ENCODE measurements at places on chromosomes 13 and 19.
A peak's percentile ranks its signal among the peaks of the same experiment; 100 is the strongest.

DNA sequence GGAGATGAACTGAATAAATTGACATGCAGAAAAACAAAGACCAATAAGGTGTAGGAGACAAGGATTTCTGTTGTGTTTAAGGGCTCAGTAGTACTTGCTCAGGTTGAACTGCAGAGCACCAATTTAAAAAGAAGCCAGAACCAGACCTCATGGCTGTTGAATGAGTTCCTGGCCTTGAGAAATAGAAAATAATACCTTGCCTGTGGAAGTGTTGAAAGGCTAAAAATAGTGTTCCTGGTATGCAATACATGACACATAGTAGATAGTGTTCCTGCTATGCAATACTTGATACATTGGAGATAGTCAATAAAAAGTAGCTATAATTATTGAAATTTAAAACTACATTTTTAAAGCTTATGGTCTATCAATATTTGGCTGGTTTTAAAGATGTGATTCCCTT lies 595.8 kb downstream of the PCDH9 start:
- DNase-seq, result no peak

DNA sequence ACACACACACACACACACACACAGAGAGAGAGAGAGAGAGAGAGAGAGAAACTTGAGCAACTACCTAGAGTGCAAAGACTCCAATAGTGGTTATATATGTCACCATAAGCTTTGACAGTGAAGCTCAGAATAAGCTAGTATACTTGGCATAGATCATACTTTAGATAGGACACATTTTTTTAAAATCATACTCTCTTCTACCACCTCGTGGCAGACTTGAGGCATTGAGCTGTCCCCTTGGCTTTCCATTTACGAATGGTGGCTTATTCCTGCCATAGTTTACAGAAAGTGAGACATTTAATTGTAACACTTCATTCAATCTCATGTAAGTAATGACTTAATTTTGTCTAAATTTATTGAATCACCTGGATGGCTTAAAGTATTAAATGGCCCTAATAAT lies 108.2 kb downstream of the EDNRB start:
- DNase-seq, result no peak

- no peak for DNase-seq
Measured at GRCh38 chr19:40597329-40597838, 3.8 kb upstream of the LTBP4 start.

DNA sequence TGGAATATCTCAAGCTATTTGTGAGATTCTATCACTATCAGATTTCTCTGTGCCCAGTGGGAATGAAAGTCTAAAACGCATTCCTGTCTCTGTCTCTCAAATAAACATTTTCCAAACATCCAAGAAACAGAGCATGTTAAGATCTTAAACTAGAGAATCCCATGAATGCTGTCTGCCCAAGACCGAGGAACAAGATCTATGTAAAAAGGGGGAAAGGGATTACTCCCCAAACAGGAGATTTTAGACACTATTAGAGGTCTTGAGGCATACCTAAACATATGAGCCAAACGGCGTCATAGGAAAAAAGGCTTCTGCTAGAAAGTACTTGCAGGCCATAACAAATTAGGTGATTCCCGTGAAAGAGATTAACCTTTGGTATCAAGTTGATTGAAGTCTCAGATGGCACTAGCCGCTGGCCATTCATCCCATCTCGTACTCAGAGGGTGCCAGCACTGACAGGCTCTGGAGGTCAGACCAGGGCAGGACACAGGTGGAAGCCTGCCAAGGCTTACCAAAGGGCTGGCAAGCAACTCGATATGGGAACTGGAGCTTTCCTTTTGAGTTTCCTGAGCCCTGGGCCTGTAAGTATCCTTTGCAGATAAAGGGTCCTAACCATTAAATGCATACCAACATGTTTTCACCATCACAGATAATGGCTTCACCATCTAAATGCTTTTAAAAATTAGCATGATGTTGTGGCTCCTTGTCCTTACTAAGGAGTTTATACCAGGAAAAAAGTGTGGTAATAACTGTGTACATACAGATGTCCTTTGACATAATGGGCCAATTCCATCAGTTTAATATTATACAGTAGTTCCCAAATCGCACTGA lies 225.2 kb downstream of the FOXO1 start:
- no peak for DNase-seq

DNA sequence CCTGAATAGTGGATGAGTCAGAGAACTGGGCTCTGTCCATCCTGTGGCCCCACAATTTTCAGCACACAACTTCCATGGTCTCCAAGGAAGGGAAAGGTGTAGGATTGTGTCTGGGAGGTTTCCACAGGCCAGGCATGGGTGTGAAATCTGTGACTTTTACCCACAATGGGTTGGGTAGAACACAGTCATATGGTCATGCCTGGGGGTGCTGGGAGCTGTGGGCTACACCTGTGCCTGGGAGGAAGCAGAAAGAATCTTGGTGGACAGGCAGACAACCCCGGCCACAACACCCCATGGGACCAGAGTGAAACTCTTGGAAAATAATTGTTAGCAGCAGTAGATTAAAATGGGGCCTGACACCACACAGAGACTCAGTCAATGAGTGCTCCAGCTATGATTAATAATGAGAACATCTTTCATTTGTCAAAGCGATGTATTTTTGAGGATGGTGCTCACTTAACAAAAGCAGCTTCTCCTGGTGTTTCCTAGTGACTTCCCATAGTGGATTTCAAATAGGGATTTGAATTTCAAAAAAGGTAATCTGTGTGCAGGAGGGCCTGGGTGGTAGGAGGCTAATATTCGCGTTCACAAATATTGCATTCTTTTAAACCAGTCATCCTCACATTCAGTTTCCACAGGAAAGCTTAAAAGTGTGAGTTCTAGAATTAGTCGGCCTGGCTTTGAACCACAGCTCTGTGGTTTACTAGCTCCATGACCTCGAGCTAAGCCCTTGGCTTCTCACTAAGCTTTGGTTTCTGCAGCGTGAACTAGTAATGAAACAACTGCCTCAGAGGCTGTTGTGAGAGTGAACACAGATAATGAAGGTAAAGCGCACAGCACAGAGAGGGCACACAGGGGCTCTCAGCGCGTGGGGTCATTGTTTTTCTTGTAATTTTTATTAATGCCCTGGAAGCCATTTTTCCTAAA lies 89.3 kb upstream of the UQCRFS1 start:
- peak; percentile 16 for DNase-seq

GRCh38 chr13:57314897-57315520 lies 148.0 kb downstream of the PRR20E start:
- no peak for DNase-seq

DNA sequence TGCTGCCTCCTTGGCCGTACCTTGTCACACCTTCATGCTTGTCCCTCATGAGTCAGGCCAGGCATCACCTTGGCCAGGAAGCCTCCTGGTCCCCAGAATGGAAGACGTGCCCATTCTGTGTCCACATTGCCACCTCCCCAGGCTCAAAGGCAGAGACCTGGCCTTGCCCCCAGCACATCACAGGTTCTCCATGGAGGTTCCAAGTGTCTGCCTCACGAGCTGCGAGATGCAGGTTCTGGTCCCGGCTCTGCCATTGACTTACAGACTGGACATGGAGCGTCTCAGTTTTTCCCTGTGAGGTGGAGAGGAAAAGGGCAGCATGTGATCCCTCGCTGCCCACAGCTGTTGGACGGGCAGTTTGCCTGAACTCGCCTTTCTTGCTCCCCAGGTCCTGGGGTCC lies 9.1 kb upstream of the SLC7A10 start:
- no peak for DNase-seq

GRCh38 chr13:111216166-111216960 lies 101.3 kb downstream of the ARHGEF7 start:
- DNase-seq, result peak; percentile 45

DNA sequence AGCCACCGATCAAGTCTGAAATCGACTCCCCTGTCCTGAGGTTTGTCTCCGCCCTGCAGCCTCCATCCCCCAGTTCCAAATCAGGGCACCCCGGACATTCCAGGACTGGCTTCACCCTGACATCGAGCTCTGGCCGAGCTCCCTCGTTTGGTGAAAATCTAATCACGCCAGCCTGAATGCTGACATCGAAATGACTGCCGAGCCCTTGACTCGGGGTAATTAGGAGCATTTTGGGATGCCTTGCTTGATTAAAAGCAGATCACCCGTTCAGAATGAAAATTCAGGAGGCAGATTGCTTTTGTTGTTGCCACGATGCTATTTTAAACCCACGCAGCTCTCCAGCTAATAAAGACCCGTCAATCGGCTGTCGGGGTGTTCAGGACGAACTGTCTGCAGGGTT lies 34.3 kb downstream of the ZNRF4 start:
- no peak for DNase-seq

- no peak for DNase-seq
Measured at GRCh38 chr13:80334597-80335260, 6.2 kb downstream of the SPRY2 start.

DNA sequence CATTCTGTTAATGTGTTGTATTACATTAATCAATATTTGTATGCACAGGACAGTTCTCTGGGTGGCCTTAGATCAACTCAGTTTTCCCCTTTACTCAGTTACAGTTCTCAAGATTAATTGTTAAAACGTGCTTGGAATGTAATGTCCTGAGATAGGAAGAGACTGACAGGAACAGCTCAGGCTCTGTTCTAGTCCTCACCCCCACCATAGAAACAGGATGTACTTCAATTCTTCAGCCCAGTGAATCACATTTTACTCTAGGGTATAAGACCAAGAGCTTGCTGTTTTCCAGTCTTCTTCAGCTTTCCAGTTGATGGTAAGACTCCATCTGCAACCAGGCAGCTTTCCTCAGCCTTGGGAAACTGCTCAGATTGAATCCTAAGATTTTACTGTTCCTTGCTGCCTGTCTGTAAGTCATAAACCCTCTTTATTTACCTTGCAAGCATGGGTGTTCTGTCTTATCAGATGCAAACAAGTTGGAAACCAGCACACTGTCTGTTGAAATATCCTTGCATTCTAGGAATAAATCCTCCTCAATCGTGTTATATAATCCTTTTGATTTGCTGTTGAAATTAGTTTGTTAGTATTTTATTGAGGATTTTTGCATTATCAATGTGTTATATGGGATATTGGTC lies 836.9 kb upstream of the PCDH9 start:
- no peak for DNase-seq

- no peak for DNase-seq
Measured at GRCh38 chr19:55070466-55071128, 5.1 kb upstream of the EPS8L1 start.

- no peak for DNase-seq
Measured at GRCh38 chr19:15439078-15439799, 10.5 kb downstream of the WIZ start.

DNA sequence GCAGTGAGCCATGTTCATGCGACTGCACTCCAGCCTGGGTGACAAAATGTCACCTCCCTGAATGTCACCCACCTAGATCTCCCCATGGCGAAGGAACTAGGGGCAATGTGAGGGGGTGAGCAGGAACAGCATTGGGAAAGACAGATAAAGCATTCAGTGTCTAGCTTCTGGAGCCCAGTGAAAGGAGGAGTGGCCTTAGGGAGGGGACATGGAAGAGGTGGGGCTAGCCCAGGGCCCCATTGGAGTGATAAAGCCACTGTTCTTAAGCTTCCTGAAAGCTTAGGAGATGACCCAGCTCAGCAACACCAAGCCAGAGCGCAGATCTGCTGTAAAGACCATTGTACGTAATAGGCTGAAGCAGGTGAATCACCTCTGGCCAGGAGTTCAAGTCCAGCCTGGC lies 13.0 kb upstream of the KCNN1 start:
- DNase-seq, result no peak

- no peak for DNase-seq
Measured at GRCh38 chr19:49888510-49888824, 8.2 kb downstream of the IL4I1 start.

DNA sequence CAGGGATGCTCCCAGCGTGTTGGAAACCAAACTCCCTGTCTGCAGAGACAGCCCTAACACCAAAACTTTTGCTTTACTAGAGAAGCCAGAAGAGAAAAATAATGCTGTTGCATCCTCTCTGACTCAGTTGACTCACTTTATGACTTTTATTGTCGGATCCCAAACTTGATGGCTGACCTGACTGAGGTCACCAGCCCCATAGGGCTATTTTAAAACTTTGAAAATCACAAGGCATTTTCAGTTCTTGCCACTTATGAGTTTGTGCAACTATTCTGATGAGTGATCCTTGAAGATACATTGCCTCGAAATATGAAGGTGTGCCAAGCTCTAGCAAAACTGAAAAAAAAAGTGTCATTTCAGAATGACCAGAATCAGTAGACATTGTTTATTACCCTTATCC lies 320.2 kb downstream of the DLEU7 start:
- no peak for DNase-seq

GRCh38 chr13:37090912-37091311 lies 14.6 kb downstream of the CSNK1A1L start:
- DNase-seq, result no peak

DNA sequence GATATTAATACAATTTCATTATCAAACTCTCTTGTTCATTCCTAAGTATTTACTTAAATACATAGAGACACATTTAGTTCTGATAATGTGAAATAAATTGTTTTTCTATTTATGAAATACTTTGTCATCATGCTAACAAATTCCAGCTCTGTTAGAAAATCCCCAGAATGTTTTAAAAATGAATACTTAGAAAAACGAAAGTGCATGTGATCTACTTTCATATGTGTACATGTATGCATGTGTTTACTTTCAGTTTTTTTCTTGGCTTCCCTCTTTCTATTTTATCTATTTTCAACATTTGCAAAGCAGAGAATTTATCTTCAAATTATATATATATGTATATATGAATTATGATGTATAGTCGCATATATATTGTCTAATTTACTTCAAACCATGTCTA lies 1110.0 kb upstream of the PCDH20 start:
- no peak for DNase-seq

All from CD4-positive, alpha-beta T cell treated with Interleukin-17A for 1 hour (primary cell).